ENCODE measurements at places on chromosomes 11 and 22.

DNA sequence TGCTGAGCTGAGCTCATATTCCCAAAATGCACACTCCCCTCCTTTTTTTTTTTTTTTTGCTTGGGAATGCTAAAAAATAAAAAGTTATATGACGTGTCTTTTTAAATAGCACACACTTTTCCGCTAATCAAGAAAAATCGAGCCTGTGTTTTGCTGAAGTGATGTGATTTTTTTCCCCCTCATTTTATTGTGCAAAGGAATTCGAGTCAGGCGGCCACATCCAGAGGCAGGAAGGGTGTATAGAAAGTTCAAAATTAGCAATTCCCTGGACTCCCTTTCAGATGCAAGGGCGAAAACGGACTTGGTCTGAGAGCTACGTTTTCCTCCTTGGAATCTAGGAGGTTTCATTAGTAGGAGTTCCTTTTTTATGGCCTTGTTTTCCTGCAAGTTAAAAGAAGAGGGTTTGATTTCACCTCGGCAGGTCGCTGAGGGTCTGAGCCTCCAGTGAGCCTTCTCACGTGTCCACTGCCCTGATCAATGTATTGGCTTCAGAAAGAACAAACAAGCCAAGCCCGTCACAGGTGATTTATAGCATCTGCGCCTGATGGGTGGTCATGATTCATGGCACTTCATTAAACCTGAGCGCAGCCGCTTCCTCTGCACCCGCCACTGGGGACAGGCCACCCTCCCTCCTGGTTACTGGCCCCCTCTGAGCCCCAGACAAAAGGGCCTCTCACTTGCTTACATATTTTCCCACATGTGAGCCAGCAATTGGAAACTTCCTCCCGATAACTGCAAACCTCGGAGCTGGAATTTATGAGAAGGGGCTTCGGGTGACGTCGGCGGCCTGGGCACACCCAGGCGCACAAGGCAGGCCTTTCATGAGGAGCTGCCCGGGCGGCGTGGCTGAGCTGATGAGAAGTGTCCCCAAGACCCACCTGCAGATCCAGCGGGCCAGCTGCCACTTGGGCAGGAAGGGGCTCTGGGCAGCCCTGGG is 64.4 kb upstream of the LINC01488 start:
- ATAC-seq: no peak

GRCh38 chr11:117020287-117020686 is 77.9 kb downstream of the SIK3 start:
- ATAC-seq: peak; percentile 62

DNA sequence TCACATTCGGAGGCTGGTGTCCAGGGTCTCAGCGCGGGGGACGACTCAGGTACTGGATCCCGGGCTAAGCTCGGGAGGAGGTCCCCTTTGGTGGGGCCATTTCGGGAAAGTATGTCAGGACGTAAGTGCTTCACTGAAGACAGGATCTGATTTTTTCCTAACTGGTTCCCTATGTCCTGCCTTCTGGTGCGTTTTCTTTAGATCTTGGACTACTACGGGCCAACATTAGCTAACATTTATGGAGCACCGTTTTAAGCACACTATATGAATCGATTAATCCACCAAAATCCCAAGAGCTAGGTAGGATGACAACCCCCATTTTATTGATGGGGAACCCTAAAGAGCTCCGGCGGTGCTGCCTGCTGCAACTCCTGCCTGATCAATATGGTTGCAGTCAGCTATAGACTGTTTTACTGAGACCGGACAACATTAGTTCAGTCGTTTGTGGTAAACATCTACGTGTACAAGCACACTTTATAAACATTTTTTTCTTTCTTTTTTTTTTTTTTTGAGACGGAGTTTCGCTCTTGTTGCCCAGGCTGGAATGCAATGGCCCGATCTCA is 17.0 kb upstream of the WDR74 start:
- ATAC-seq: no peak

DNA sequence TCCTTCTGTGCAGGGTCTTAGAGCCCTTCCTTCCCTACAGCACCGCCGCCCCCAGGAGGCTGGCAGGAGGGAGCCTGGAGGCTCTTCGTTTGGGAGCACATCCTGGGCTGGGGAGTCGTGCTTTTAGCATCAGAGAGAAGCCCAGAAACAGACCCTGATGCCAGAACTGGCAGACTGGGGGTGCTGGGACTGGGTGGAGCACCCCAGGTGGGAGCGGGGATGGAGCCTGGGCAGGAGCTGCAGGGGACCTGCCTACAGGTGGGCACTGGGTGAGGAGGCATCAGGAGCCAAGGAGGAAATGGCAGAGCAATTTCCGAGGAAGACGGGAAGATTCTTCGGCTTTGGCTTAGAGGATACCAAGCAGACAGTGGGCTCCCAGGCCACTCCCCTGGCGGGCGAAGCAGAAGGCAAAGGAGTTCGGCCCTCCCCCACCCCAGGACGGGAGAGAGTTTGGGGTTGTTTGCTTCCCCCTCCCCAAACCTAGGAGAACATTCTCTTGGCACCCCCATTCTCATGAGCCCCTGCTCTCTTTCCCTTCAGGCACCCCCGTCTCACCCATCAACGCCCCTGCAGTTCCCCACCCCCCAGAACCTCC is 1.1 kb downstream of the SYT7 start:
- no peak for ATAC-seq

- ATAC-seq: no peak
Observed at GRCh38 chr11:69173331-69173730, 17.6 kb downstream of the SMIM38 start.

DNA sequence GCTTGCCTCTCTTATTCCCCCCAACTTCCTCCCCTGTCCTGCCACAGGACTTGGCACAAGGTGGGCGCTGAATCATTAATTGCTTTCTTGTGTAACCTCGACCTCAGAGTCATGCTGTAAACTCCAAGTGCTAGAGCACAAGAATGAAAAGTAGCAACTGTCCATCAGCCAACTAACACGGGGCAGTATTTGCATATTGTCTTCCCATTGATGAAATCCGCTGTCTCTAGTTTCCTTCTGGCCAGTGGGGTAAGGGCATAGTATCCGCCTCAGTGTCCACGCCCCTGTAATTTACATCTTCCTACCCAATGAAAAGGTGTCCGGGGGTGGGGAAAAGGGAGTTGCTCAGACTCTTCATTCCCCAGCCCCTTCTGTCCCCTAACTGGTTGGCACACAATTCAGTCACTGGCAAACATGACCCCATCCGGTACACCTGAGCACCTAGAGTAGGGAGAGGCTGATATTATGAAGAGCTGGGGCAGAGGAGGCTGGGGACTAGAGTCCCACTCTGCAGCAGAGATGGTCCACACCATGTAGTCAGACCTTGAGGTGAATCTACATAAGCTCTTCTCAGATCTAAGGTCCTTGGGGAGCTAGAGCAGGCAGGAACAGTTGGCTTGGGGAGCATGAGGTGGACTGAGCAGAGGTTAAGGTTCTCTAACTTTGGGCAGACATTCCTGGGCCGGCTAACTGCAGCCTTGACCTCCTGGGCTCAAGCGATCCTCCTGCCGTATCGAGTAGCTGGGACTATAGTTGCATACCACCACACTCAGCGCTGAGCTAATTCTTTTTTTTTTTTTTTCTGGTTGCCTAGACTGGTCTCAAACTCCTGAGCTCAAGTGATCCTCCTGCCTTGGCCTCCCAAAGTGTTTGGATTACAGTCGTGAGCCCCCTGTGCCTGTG is 6.8 kb upstream of the GGA1 start:
- ATAC-seq: peak; percentile 17

GRCh38 chr11:75597636-75598035 is 35.6 kb downstream of the SERPINH1 start:
- no peak for ATAC-seq

All from activated CD4-positive, CD25-positive, alpha-beta regulatory T cell treated with anti-CD3 and anti-CD28 coated beads, Interleukin-2, amount 50 U/mL, for 24 hours (primary cell).